ENCODE measurements at places on chromosomes 2 and 18.

DNA sequence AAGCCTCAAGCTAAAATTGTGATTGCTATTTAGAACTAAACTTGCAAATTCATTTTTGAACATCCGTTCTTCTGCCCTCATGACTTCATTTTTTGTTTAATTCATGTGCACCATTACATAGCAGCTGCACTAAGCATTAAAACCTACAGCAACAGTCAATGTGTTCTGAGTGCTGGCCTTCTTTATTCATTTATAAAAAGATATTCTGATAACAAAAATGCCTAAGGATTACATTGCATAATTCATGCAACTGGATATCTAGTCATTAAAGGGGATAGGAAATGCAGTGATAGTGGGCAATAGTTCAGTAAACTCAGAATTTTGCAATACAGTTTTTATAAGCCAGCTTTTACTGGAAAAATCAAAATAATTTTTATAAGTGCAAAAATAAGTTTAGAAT lies 294.4 kb upstream of the EPC2 start:
- no peak for DNase-seq

GRCh38 chr2:217643789-217644301 lies 358.9 kb downstream of the TNS1 start:
- no peak for DNase-seq

DNA sequence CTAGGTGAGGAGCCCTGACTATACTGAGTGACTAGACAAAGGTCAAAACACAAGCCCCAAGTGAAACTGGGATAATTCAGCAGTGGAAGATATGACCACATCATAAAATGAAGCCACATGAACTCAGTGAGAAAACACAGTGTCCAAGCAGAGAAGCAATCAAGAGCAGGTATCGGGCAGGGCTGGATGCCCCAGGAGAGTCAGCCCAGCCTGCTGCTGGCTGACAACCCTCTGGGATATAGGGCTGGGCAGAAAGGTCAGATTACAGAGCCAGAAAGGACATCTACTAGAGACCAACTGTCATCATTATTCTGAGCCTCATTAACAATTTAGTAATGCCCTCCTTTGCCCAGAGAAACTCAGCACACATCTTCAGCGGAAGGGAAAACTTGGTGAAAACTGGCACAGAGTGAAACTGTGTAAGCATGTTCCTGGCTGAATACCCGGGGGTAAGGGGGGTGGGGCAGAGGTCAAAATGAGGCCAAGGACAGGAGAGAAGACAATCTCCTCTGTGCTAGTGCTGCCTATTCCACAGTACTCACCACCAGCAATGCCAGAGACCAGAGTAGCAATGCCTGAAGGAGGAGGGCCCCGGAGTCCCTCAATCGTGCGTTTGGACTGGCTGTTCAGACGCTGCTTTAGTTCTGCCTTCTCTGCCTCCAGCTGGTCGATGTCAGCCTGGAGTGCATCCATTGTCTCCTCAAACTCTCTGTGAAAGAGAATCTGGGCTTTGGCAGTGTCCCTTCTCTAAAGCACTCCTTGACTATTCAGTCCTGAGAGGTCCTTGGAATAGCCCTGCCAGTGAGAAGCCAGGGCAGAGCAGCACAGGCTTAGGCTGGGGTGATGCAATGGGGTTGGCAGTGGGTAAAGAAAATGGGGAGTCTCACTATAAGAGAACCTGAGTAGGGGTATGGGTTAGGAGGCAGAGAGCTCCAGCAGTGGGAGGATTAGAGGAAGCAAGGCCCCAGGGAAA lies 15.3 kb downstream of the DCTN1 start:
- DNase-seq: no peak

GRCh38 chr2:8674420-8675009 lies 7.3 kb upstream of the ID2 start:
- DNase-seq: no peak

DNA sequence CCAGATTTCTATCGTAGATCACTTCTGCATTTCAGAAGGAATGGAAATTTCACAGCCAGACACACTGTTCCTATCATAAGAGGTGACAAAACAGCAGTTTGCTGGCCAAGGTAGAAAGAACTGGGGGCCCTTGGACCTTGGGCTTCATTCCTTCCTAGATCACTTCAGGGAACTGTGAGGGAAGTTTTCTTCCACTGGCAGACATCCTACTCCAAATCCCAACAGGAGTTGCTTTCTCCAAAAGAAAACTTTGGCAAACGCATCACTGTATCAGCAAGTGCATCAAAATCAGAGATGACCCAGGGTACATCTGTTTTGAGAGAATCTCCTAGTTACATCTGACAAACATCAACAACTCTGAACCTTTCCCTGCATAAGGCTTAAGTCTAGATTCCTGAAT lies 348.4 kb upstream of the KLHL29 start:
- no peak for DNase-seq

GRCh38 chr2:226763320-226763719 lies 36.3 kb downstream of the IRS1 start:
- no peak for DNase-seq

DNA sequence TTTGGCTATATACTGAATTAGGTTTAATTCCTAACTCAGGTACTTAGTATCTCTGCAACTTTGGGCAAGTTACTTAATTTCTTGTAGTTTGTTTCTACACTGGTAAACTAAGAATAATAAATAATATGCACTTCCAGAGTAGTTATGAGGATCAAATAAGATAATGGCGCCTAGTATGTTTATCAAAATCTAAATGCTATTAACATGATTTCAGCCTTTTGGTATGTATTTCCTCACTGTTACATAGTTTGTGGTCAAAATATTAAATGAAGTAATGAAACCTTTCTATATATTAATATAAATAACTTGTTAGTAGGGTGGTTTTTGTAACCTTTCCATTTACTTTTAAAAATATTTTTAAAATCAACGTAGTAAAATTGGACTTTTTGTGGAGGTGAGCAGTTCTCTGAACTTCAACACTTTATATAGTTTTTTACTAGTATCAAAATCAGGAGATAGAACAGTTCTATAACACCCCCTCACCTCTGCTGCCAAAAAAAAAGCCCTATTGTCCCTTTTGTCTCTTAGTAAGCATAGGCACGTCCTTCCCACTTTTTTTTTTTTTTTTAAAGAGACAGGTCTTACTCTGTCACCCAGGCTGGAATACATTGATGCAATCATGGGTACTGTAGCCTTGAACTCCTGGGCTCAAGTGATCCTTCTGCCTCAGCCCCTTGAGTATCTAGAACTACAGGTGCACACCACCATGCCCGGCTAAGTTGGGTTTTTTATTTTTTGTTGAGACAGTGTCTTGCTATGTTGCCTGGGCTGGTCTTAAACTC lies 44.8 kb downstream of the RAB3GAP1 start:
- DNase-seq: peak; percentile 46

DNA sequence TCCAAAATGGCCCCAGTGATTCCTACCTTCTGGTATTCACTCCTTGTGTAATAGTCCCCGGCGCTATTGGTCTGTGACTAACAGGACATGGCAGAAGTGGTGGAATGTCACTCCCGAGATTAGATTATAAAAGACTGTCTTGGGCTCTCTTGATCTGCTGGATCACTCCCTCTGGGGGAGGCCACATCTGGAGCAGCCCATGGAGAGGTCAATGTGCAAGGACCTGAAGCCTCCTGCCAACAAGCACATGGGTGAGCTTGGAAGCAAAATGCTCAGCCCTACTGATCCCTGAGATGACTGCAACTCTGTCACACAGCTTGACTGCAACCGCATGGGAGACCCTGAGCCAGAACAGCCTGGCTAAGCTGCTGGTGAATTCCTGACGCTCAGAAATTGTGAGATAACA lies 94.3 kb upstream of the GLI2 start:
- DNase-seq: peak; percentile 49

- no peak for DNase-seq
These were observed 292.0 kb downstream of the GBX2 start for GRCh38 chr2:235876099-235876679.

GRCh38 chr18:64618390-64618789 lies 469.5 kb upstream of the LINC00305 start:
- DNase-seq: no peak

GRCh38 chr2:45882707-45883602 lies 231.5 kb downstream of the PRKCE start:
- no peak for DNase-seq

GRCh38 chr18:69941183-69941582 lies 6.5 kb downstream of the CD226 start:
- no peak for DNase-seq

- DNase-seq: no peak
These were observed 194.3 kb downstream of the LDLRAD4 start for GRCh38 chr18:13412901-13413300.

GRCh38 chr2:150693556-150693955 lies 206.1 kb upstream of the RND3 start:
- DNase-seq: no peak

- no peak for DNase-seq
These were observed 38.4 kb upstream of the BIN1 start for GRCh38 chr2:127145280-127145895.

GRCh38 chr2:227219312-227220105 lies 55.1 kb downstream of the COL4A3 start:
- no peak for DNase-seq

- no peak for DNase-seq
These were observed 64.6 kb downstream of the NEB start for GRCh38 chr2:151669585-151670081.

DNA sequence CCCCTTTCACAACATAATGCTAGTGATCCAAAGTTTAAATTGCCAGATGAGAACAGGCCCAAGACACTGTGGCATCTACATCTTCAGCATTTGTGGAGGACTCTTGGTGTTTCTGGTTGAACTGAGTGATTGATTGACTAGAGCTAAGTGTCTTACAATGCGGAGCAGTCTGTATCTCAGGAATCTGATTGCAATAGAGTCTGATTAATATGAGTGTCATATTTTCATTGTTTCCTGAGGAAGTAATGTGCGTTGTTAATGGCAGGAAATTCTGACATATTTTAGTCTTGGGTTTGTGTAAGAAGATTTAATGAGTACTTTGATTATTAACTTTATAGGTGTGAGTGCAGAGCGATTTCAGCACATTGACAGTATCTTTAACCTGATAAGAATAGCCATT lies 82.0 kb upstream of the PROKR1 start:
- no peak for DNase-seq
